Liver (tissue), 10 donors: ENCODE measurements at places on chromosomes 1 and 21.

- DNase-seq: no peak
These were observed 29.0 kb downstream of the MRPL39 start for GRCh38 chr21:25578056-25578961.

GRCh38 chr1:212040629-212041412, 5.3 kb downstream of the DTL start:
- no peak for DNase-seq

GRCh38 chr1:76613886-76614285, 253.4 kb upstream of the ST6GALNAC5 start:
- DNase-seq: no peak

DNA sequence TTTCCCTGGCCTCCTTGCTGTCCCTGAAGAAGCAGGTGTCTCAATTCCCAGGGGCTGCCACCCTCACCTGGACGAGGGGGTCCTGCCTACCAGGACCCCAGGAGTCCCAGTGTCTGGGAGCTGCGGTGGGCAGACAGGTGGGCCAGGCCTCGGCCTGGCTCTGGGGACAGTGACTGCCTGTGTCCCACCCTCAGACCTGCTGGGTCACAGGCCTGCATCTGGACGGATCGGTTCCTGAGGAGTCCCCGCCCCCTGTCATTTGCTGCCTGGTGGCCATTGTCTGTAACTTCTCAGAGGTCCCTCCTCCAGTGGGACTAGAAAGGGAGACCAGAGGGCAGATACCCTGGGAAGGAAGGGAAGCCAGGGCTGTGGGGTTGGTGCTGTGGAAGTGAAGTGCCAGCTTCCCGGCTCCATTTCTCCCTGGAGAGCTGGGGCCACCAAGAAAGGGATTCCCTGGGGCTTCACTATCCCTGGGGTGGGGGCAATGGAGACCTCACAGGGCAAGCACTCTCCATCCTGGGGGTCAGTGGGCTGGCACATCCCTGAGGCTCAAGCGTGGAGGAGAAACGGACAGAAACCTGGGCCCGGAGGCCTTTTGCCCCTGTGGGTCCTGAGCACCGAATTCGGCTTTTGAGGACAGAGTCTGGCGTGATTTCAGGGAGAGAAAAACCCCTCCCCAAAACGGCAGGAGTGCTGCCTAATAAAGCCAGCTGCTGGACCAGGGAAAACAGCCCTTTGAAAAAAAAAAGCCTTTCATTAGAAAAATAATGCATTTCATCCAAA, 157.3 kb downstream of the PEX14 start:
- DNase-seq: no peak

DNA sequence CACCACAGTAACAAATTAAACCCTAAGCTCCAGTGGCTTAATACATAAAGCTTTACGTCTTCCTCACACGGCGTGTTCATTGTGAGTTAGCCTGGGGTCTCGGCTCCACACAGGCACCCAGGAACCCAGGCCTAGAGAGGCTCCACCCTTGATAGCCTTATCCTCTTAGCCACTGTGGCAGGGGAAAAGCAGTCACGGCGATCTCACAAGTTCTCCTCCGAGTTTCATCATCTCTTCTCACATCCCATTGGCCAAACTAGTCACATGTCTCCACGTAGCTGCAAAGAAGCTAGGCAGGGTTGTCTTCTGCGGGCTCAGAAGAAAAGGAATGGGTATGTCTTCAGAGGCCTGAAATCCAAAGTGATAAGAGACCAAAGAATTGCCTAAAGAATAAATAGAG, 122.3 kb upstream of the GRIK3 start:
- peak; percentile 17 for DNase-seq

DNA sequence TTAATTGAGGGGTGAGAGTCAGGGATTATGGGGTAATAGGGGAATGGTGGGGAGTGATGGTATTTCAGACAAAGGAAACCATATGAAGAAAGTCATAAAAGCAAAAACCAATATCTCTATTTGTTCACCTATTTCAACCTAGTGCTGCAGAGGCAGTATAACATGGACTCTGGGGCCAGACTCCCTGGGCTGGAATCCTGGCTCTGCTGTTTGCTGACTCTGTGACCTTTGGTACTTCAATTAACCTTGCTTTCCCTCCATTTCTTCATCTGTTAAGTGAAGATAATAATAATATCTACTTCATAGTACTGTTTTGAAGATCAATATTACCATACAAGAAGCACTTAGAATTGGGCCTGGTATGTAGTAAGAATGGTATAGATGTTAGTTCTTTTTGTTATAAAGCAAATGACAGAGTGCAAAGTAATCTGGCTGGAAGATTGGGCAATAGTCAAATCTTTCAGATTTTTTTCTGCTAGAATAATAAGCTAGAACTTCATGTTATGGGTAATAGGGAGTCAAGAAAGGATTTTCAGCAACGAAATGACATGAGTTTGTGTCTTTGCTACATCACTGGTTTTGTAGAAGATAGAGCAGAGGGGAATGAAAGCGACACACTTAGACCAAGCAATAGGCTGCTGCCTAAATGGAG, 9.0 kb downstream of the EPHX4 start:
- no peak for DNase-seq

DNA sequence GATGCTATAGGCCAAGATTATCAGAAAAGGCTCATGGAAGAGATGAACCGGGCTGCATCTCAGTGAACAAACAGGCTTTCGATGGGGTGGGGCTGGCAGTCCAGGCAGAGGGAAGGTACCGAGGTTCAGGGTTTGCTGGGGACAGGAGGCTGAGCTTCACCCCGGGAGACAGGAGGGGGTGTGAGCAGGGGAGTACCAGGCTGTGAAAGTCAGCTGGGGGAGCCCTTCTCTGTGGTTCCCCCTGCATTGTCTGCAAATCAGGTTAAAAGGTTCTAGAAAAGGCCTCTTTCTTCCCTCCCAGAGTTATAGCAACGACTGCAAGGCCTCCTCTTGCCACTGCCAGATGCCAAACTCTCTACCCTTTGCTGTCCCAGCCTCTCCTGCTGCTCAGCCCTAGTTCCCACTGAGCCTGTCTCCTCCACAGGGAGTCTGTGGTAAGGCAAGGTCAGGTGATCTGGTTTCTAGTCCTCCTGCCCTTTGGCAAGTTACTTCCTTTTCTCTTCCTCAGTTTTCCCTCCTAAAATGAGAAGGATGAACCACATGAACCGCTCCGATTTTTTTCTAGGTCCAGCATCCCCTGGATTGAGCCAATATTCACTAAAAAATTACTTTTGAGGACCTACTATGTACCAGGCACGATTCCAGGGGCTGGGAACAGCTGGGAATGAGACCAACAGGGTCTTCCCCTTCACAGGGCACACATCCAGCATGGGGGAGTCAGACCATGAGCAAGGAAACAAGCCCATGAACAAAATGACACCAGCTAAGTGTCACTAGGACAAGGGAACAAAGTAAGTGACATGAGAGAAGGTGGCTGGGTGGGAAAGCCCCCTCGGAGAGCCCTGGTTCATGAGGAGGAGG, 7.2 kb downstream of the LAD1 start:
- DNase-seq: no peak

GRCh38 chr1:11318982-11319381, 46.0 kb downstream of the UBIAD1 start:
- DNase-seq: no peak

- no peak for DNase-seq
These were observed 17.0 kb downstream of the RBP7 start for GRCh38 chr1:10014016-10014415.

- DNase-seq: no peak
These were observed 75.0 kb downstream of the RWDD3 start for GRCh38 chr1:95309031-95309471.

DNA sequence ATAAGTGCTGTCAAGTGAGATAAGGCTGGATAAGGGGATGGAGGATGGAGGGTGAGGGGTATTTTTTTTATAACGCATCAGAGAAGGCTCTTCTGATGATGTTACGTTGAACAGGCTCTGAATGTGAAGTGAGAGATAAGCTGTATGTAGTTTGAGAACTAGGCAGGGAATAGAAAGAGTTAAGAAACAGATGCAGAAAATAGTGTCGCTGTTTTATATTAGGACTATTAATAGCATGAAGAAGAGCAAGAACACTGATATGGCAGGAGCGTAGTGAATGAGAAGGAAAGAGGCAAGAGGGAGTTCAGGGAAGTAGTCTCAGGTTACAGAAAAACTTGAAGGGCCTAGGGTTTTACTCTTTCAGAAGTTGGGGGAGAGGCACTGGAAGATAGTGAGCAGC, 59.8 kb downstream of the GPR88 start:
- DNase-seq: no peak

- DNase-seq: no peak
These were observed 39.0 kb upstream of the F3 start for GRCh38 chr1:94580367-94581115.

DNA sequence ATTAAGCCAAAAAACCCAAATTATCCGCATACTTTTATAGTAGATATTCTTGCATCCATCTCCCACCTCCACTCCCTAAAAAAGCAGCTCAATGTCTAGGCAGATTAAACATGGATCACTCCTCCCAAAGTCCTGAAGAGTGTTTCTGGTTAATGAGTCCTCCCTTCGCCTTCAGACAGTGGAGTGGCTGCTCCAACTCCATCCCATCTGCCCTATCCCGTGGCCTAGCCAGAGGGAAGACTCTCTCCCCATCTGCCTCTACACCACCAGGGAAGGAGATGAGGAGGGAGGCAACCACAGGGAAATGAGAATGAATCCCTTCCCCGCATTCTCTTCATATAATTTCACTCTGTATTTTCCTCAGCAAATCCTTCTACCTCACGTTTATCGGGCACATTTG, 103.8 kb downstream of the SLC45A1 start:
- DNase-seq: no peak

GRCh38 chr1:112298558-112298957, 97.5 kb upstream of the CTTNBP2NL start:
- DNase-seq: peak; percentile 42

- DNase-seq: no peak
These were observed 77.6 kb upstream of the PGBD5 start for GRCh38 chr1:230503726-230504125.

GRCh38 chr1:116290085-116290705, 82.8 kb upstream of the ATP1A1 start:
- DNase-seq: no peak

DNA sequence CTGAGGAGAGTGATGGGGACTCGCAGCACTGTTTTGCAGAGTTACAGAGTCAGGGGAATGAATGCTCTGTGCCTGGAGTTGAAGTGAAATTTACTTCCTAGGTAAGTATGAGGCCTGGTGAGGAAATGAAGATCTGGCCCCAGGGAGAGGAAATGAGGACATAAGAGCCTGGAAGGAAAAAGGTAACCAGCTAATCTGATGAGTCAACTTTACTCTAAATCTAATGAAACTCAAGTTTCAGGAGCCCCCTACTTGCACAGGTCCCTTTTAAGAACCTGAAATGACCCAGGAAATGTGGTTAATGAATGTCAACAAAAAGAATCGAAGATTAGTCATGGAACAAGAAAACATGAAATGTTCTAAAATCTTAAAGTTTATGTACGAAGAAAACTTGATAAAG, 599.0 kb downstream of the AGBL4 start:
- no peak for DNase-seq

- no peak for DNase-seq
These were observed 120.8 kb downstream of the TYW3 start for GRCh38 chr1:74853756-74854155.

DNA sequence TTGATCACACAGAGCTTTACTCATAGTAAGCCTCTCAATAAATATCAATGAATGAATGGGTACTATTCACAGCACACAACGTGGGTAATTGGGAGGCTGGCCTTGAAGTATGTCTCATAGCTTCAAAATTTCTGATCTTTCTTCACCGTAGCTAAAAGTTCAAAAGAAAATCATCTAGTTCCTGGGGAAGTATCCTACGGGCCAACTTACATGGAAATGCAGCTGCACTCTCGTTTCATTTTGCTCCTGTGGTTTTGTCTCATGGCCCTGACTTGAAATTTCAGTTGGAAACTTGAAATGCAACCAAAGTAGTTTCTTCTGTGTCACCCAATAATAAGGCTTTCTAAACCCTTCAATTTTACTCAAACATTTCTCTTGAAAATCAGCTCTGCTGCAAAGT, 76.1 kb upstream of the CNIH3 start:
- no peak for DNase-seq

GRCh38 chr1:203465146-203465798, 10.3 kb upstream of the PRELP start:
- no peak for DNase-seq

DNA sequence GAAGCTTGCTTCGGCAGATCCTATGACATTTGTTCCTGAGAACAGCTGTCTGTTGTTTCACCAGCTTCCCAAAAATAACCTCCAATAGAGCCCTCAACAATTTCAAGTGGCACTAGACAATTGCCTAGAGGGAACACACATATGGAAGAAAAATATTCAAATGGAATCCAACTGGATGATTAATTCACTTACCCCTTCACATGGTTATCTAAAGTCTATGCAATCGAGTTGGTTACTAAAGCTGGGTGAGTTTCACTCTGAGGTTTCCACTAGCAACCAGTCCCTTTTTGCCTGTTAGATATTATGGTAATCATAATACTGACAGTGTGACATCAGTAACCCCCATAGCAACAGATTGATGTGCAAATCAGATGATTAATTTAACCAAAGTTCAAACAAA, at the start of gene LEMD1:
TSS of gene LEMD1 (minus strand) at position 259 of the 400 bp plus-strand sequence. CDS start 1,520 bp downstream, outside the sequence.
- DNase-seq: no peak

DNA sequence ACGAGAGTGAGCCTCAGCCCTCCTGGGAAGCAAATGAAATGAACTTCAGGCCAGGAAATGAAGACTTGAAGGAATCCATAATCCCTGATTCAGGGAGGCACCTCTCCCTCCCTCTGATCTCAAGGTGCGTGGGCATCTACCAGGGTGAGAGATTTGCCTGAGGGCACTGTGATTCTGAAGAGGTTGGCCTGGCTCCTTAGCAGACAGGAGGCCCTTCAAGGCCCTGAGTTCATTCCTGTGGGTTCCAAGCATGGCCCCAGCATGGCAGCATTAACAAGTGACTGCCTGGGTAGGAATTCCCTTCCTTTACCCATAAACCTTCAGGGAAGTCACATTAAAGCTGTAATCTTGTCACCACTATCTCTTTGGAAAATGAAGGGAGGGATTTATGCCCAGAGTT, 29.8 kb upstream of the IFNGR2 start:
- DNase-seq: no peak

DNA sequence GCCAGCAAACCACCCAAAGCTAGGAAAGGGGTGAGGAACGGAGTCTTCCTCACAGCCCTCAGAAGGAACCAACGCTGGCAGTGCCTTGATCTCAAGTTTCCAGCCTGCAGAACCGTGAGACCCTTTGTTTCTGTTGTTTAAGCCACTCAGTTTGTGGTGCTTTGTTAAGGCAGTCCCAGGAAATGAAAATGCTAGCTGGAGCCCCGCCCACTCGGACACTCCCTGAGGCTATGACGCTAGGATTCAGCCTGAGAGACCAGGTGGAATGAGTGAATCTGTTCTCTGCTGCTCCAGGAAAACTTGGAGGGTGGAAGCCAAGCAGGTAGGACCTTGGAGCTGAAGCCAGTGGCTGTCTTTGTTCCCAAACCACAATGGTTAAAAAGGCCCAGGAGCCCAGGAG, 196.5 kb upstream of the POU3F1 start:
- DNase-seq: no peak

GRCh38 chr1:154603317-154603716, 4.7 kb downstream of the ADAR start:
- DNase-seq: no peak

- no peak for DNase-seq
These were observed at the start of gene OBSCN for GRCh38 chr1:228207851-228208821. Gene OBSCN (plus strand): TSS chr1:228208044. CDS start chr1:228211784, 3,740 bp downstream.

GRCh38 chr1:156134716-156135435, 18.5 kb upstream of the SEMA4A start:
- no peak for DNase-seq

- no peak for DNase-seq
These were observed 20.0 kb downstream of the SCYL3 start for GRCh38 chr1:169873582-169874199.

GRCh38 chr1:210385228-210385627, 56.5 kb downstream of the HHAT start:
- no peak for DNase-seq

GRCh38 chr1:87814573-87814972, 485.9 kb downstream of the LMO4 start:
- DNase-seq: no peak
